ENCODE measurements at places on chromosomes 12 and 14. TPM values are rescaled to one million over a fixed set of nuclear protein-coding genes. Genes with fewer than 3 reads are reported as not detected.

The NELL2 gene
- total RNA-seq: 106 TPM

The ABCD4 gene
- total RNA-seq: 46.0 TPM

The GLIPR1L2 gene
- 0.43 TPM for total RNA-seq

The RABGGTA gene
- total RNA-seq: 42.7 TPM

The KIF26A gene
- total RNA-seq: 0.59 TPM

The SLCO1B1 gene
- not detected for total RNA-seq

The BAG5 gene
- 29.6 TPM for total RNA-seq

The PLCZ1 gene
- not detected for total RNA-seq

The BEST3 gene
- total RNA-seq: not detected

The PLEKHD1 gene
- 0.07 TPM for total RNA-seq

The RIMBP2 gene
- not detected for total RNA-seq

The TAOK3 gene
- total RNA-seq: 47.1 TPM

The PLD4 gene
- not detected for total RNA-seq

The IL22 gene
- not detected for total RNA-seq

The CPM gene
- total RNA-seq: 3.0 TPM

The CARMIL3 gene
- 0.63 TPM for total RNA-seq

The TMTC1 gene
- not detected for total RNA-seq

The EML5 gene
- 2.7 TPM for total RNA-seq

The ESRRB gene
- 0.27 TPM for total RNA-seq

The SYT1 gene
- total RNA-seq: not detected

The TSPAN19 gene
- total RNA-seq: not detected

The SIX1 gene
- total RNA-seq: not detected

The ZC2HC1C gene
- 0.45 TPM for total RNA-seq

The ETFBKMT gene
- total RNA-seq: 1.1 TPM

The PTPRB gene
- total RNA-seq: not detected

The RPGRIP1 gene
- total RNA-seq: not detected

The TPI1 gene
- 1,714 TPM for total RNA-seq

The CLEC4D gene
- not detected for total RNA-seq

The CHURC1 gene
- 57.4 TPM for total RNA-seq

The KCNMB4 gene
- total RNA-seq: 1.0 TPM

The MMP17 gene
- total RNA-seq: 0.60 TPM

The SERPINA3 gene
- total RNA-seq: not detected

The MED13L gene
- 39.5 TPM for total RNA-seq

The PLA2G1B gene
- 0.99 TPM for total RNA-seq

The SELPLG gene
- total RNA-seq: 23.8 TPM

The CMA1 gene
- total RNA-seq: not detected

The CABP1 gene
- total RNA-seq: 1.1 TPM

The CHGA gene
- total RNA-seq: not detected

Measured in activated CD8-positive, alpha-beta T cell treated with anti-CD3 and anti-CD28 coated beads for 36 hours (primary cell).